ENCODE measurements at places on chromosomes 3 and 15.

GRCh38 chr3:96900566-96900965 lies 86.2 kb downstream of the EPHA6 start:
- peaks cover 5% of the 10 kb centered on the region for H3K4me1 ChIP-seq
- H3K4me3 ChIP-seq = no peak overlapping the region
- no peak overlapping the region for H3K27ac ChIP-seq
- peaks cover 1% of the 10 kb centered on the region for H3K36me3 ChIP-seq
- DNase-seq = no peak
- H3K27me3 ChIP-seq = no peaks in the 10 kb centered on the region

DNA sequence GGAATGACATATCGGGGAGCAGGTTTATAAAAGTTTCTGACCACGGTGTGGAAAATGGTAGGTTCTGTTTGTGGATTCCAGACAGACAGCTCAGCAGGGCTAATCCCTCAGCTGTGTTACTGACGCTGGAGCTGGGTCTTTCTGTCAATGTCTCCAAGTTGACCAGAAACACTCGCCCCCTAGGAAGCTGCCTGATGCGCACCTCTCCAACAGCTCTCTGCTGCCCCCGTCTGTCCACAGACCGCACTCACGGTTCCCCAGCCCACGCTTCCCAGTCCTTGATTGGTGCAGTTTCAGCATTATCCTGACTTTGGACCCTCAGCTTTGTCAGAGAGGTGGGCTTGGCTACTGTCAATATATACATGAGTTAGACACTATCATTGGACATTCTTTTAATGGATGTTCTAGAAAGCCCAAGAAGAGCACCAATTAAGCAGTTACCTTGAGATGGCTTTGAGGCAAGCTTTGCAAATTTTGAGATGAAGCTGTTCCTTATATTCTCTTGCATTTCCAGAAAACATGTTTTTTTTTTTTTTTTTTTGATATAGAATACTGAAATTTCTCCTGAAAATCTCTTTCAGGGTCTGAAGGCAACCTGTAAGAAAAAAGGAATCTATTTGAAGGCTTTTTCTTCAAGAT lies 98.9 kb upstream of the TBC1D5 start:
- no peak overlapping the region for H3K4me3 ChIP-seq
- DNase-seq = peak; percentile 80
- no peaks in the 10 kb centered on the region for H3K27me3 ChIP-seq
- no peak overlapping the region for H3K27ac ChIP-seq

DNA sequence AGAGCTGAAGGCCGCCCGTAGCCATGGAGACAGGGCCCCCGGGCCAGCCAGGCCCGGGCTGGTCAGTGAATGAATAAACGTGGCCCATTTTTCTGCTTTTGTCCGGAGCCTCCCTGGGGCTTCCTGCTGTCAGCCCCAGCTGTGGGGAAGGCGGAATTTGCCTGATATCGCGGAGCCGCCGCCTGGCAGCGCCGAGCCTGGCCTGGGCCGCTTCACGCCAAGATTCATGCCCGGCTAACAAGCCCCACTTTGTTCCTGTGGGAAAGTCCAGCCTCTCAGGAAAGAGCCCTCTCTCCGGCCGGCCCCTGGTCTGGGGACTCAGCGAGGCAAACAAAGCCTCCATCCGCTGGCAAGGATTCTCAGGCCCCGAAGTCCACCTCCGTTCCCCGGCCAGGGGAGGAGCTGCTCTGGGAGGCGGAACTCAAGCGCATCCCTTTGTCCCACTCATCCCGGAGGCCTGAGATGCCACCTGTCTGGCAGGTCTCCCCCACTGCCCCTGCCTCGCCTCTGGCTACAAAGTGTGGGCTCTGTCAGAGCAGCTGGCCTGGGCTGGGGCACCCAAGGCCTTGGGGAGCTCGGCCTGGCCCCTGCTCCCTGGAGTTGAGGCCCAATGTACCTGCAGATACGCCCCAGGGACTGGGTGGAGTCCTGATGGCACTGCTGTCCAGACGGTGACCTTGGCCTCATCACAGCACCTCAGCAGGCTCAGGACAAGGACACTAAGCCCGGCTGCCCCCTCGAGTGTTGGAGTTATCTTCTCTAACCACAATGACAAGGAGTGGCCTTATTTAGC lies 51.6 kb upstream of the SLC6A11 start:
- no peaks in the 10 kb centered on the region for H3K4me1 ChIP-seq
- H3K27me3 ChIP-seq = peaks cover 30% of the 10 kb centered on the region
- no peaks in the 10 kb centered on the region for H3K36me3 ChIP-seq

DNA sequence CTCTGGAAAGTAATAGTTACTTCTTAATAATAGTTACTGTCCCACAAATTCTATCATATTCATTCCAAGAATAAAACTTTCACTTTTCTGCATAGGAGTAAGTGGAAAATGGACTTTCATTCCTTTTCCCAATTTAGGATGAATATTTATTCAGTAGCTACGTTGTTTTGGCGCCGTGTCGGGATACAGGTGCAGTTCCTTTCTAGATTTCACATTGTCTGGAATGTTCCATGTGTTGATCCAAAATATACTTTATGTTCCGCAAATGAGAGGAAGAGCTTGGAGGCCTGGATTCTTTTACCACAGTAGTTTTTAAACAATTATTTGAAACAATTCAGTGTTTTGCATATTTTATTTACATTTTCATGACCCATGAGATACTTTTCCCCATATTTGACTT lies 22.8 kb upstream of the PPARG start:
- no peak for DNase-seq
- H3K4me1 ChIP-seq = peaks cover 2% of the 10 kb centered on the region
- no peaks in the 10 kb centered on the region for H3K36me3 ChIP-seq
- no peak overlapping the region for H3K4me3 ChIP-seq
- no peak overlapping the region for H3K27ac ChIP-seq

DNA sequence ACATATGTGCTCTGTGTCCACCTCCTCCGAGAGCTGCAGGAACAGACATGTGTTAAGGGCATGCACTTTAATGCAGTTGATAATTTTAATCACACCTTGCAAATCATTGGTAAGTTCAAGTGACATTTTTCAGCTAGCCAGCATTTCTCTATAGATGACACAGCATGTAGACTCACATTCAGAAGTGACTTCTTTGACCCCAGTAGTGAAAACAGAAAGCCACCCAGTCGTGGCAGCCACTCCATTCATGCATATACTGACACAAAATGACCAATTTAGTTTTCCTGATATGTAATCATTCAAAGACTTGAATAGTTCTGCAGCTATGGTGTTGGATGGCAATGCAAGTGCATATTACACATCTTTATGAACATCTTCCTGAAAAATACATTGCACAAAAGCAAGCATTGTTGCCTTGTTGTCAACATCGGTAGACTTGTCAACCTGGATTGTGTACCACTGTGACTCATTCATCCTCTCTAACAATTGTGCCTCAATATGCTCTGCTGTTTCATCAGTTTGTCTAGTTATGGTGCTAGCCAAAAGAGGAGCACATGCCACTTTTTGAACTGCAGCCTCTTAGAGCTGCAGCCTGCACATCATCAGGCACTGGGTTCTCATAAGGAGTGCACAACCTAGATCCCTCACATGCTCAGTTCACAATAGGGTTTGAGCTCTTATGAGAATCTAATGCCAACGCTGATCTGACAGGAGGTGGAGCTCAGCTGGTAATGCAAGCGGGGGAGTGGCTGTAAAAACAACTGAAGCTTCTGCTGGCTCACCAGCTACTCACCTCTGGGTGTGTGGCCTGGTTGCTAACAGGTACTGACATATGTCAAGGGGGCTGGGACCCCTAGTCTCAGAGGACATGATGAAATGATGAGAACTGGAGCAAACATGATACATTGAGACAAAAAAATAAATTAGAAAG lies 622.0 kb downstream of the PYDC2 start:
- H3K4me1 ChIP-seq = peaks cover 16% of the 10 kb centered on the region
- no peak for DNase-seq
- no peaks in the 10 kb centered on the region for H3K36me3 ChIP-seq

GRCh38 chr3:178084938-178085816 lies 451.1 kb upstream of the KCNMB2 start:
- H3K4me1 ChIP-seq = peaks cover 62% of the 10 kb centered on the region
- H3K4me3 ChIP-seq = peak overlapping the region; percentile 15
- peak; percentile 24 for DNase-seq
- no peaks in the 10 kb centered on the region for H3K36me3 ChIP-seq

- no peak for DNase-seq
- no peak overlapping the region for H3K27ac ChIP-seq
- peaks cover 53% of the 10 kb centered on the region for H3K36me3 ChIP-seq
- no peaks in the 10 kb centered on the region for H3K27me3 ChIP-seq
- no peak overlapping the region for H3K4me3 ChIP-seq
Observed at GRCh38 chr3:37024820-37025405, 31.6 kb downstream of the MLH1 start.

- no peaks in the 10 kb centered on the region for H3K4me1 ChIP-seq
- H3K4me3 ChIP-seq = no peak overlapping the region
- no peak overlapping the region for H3K27ac ChIP-seq
- no peak for DNase-seq
Observed at GRCh38 chr3:20648921-20649381, 462.9 kb upstream of the SGO1 start.

- no peaks in the 10 kb centered on the region for H3K36me3 ChIP-seq
- H3K27me3 ChIP-seq = no peaks in the 10 kb centered on the region
- no peaks in the 10 kb centered on the region for H3K4me1 ChIP-seq
- no peak overlapping the region for H3K4me3 ChIP-seq
- no peak overlapping the region for H3K27ac ChIP-seq
- DNase-seq = no peak
Observed at GRCh38 chr3:55895897-55896566, 408.9 kb upstream of the WNT5A start.

- H3K27me3 ChIP-seq = no peaks in the 10 kb centered on the region
- H3K36me3 ChIP-seq = peaks cover 2% of the 10 kb centered on the region
- DNase-seq = no peak
- no peak overlapping the region for H3K4me3 ChIP-seq
Observed at GRCh38 chr3:20080956-20081554, 40.8 kb downstream of the KAT2B start.

DNA sequence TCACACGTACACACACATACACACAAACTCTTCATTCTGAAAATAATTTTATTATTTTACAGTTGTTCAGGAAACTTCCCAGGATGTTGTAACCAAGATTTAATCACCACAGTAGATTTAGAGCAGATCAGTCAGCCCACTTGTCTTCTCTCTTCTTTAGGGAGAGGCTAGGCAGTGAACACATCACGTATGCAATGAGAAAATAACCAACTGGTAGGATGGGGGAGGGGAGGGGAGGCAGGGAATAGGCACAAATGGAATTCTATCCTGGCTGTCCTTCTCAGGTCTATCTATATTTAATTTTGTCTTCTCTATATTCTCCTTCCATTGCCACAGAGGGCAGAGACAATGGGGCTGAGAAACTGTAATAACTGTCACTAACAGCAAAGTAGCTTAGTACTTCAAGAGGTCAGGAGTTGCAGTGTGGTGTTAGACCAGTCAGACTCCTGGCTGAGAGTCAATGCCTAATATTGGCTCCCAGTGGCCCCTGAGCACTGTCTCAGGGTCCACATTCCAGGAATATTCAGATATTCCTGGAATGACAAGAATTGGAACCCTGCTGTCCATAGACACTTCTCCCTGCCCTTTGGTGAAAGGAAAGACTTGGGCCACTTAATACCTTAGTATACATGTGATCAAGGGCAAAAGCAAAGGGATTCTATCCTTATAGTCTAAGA lies 2.6 kb upstream of the HCLS1 start:
- peaks cover 16% of the 10 kb centered on the region for H3K36me3 ChIP-seq
- H3K4me1 ChIP-seq = no peaks in the 10 kb centered on the region
- no peak overlapping the region for H3K27ac ChIP-seq
- H3K27me3 ChIP-seq = no peaks in the 10 kb centered on the region

DNA sequence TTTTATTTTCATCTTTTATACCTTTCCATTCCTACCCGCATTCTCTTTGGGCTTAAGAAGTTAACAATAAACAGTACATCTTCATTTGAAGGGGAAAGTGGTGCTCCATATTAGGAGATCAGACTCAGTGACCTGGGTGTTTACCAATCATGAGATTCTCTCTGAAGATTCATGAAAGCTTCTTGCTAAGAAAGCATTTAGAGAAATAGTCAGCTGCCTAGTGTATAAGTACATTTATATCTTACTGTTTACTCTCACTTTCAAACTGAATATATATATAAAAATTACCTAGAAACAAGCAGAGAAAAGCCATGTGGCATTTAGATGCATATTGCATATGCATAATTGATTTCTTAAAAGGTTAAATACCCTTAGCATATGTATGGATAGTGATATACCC lies 100.5 kb downstream of the KCNH8 start:
- peaks cover 3% of the 10 kb centered on the region for H3K36me3 ChIP-seq
- no peak overlapping the region for H3K27ac ChIP-seq
- no peak for DNase-seq

DNA sequence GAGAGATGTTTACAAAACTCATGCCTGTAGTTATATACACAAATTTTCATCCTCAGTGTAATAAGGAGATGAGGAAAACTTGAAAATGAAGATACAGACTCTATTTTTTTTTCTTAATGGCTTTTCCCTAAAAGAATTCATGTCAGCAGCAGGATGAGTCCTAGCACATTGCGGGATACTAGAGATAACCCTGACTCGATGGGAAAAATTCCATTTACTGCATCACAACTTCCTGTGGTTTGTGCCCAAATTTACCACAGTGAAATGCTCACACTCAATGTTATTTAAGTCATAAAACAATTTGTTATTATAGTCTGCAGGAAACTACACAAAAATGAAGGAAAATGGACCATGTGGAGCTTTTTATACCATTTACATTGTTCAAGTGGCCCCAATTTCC lies 581.9 kb upstream of the ZNF717 start:
- H3K4me3 ChIP-seq = no peak overlapping the region
- no peaks in the 10 kb centered on the region for H3K36me3 ChIP-seq
- DNase-seq = no peak

DNA sequence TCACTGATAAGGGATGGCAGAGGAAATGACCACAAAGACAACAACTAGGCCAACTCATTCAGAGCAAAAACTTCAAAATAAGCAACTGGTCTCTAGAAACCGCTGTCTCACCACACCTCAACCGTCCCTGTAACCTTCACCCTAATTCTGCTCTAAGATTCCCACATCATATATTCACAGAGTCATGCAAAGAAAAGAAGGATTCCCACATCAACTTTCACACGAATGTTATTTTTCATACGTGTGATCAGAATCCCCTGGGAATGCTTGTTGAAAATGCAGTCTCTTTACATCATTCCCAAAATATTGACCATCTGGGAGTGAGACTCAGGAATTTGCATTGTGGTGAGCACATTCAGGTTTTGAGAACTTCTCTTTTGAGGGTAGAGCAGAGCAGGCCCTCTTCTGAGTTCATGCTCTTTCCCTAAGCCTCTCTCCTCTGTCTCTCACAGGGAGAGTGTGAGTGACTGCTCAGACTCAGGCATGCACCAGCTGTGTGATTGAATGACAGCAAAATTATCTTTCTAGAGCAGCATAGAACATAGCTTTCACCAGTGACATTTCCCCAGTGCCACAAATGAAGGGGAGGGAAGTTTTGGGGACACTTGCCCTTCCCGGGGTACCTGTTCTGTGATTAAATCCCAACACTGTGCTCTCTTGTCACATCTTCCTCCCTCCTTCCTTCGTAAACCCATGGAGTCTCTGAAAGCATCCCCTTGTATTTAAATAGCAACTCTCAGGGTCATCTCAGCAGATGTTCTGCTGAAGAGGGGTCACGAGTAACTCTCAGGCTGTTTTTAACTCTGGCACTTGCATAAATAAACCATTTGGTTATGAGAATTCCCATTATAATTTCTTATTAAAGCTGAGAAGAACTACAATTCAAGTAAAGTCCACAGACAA lies 170.9 kb downstream of the PLCL2 start:
- no peak overlapping the region for H3K27ac ChIP-seq
- DNase-seq = no peak
- H3K36me3 ChIP-seq = peaks cover 1% of the 10 kb centered on the region
- H3K4me1 ChIP-seq = no peaks in the 10 kb centered on the region
- H3K4me3 ChIP-seq = no peak overlapping the region

- no peaks in the 10 kb centered on the region for H3K27me3 ChIP-seq
- no peak overlapping the region for H3K4me3 ChIP-seq
- peaks cover 2% of the 10 kb centered on the region for H3K36me3 ChIP-seq
- no peak for DNase-seq
Observed at GRCh38 chr3:32288819-32289218, 50.3 kb downstream of the CMTM8 start.
